ENCODE measurements at places on chromosomes 16 and 17.

- no peak for DNase-seq
Observed at GRCh38 chr17:17028878-17029535, 13.2 kb upstream of the MPRIP start.

GRCh38 chr16:4733747-4734062 is 366 bp downstream of the ANKS3 start:
- peak; percentile 52 for DNase-seq

- no peak for DNase-seq
Observed at GRCh38 chr16:8476824-8477223, 113.5 kb downstream of the TMEM114 start.

- no peak for DNase-seq
Observed at GRCh38 chr17:50710025-50710424, 2.3 kb upstream of the ANKRD40 start.

DNA sequence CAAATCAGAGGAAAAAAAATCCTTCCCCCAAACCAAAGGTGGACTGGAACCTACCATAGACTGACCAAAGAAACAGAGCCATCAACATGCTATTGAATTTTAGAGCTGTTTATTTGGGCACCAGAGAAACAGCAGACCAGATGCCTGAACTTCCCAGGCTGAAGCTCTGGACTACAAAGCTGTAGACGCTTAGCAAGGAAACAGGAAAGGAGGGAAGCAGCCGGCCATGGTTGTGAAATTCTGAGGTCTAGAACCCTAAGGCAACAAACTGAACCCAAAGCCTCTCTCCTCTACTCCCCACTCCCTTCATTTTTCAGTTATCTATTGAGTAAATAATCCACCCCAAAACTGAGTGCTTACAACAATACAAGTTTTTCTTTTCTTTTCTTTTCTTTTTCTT is 45.4 kb upstream of the MEIOC start:
- no peak for DNase-seq

DNA sequence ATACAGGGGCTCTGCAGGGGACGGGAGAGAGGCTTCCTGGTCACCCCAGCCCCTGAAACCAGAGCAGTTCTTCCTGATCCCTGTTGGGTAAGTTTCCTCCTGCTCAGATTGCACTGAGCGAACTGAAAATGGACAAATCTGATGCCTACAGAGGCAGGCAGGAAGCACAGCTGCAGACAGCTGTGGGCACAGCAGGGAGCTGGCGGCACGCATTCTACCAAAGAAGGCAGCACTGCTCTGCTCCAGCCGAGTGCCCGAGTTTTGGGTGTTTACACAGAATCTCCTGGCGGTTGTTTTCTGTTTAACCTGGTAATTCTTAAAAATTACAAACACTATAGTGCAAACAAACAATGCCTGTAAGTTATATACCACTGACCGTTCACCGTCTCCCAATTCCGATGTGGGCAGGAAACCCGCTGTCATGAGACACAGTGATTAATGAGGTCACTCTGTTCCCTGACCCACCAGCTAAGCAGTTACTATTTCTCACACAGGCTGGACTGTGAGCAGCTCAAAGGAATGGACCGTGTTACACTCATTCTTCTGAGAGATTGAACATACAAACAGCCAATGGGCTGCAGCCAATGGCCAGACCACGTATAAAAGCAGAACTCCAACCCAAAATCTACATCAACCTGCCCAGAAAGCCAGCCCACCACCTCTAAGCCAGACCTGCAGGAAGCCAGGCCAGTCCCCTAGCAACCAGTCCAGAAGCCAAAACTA is 25.5 kb downstream of the NSMCE1 start:
- DNase-seq = peak; percentile 44

DNA sequence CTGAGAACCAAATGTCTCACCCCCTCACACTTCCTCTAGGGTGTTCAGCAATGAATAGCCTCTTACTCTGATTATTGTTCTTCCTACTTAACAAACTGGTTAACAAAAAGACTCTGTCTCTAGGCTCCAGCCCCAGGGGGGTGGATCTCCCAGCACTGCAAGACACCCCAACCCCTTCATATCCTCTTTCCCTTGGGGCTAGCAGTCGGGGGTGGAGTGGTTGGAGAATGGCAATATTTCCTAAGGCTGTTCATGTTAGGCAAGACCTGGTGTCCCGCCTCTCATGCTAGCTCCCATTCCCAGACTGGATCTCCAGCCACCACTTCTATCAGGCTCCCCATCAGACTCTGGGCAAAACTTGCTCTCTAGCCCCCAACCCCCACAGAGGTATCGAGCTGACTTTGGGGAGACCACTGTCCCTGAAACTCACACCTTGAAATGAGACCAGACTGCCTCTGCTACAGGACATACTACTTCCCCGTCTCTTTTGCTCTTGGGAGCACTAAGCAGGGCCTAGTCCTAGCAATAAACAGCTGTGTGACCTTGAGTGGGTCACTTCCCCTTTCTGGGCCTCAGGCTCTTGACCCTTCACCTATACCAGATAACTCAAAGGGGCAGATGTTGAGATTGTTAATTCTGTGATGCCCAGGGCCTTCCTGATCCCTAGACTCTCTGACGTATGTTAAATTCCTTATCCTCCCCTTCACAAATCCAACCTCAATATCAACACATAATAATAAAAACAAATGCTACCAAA is 2.4 kb downstream of the SLC25A35 start:
- no peak for DNase-seq

- DNase-seq = no peak
Observed at GRCh38 chr17:62599964-62600657, 27.4 kb upstream of the MRC2 start.

- DNase-seq = no peak
Observed at GRCh38 chr17:7610641-7611040, 4.1 kb downstream of the FXR2 start.

DNA sequence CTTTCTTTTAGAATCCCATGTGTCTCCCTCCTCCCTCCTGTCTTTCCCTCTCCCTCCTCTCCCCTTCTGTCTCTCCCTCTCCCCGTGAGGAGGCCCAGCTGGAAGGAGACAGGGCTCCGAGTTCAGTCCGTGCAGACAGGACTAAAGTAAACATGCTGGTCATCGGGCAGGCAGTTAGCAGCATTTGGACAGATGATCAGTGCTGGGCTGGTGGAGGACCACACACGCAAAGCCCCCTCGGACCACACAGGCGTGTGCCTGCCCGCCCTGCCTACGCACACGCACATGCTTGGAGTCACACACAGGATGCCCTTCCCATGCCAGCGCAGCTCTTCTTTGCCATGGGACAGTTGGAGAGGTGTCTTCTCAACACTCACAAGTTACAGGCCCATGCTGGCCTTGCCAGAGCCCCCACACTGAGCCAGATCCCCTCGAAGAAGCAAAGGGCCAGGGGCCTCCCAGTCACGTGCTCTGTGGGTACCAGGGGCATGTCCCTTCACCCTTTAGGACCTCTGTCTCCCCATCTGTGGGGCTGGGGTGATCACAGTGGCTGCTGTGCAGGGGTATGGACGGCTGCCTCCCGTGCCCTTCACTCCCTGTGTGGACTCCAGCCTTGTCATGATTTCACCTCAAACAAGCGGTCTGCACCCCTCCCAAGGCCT is 215.7 kb upstream of the FOXF1 start:
- no peak for DNase-seq

- DNase-seq = no peak
Observed at GRCh38 chr16:28492511-28492910, 637 bp upstream of the CLN3 start.

- no peak for DNase-seq
Observed at GRCh38 chr17:17722906-17723353, 41.7 kb downstream of the RAI1 start.

DNA sequence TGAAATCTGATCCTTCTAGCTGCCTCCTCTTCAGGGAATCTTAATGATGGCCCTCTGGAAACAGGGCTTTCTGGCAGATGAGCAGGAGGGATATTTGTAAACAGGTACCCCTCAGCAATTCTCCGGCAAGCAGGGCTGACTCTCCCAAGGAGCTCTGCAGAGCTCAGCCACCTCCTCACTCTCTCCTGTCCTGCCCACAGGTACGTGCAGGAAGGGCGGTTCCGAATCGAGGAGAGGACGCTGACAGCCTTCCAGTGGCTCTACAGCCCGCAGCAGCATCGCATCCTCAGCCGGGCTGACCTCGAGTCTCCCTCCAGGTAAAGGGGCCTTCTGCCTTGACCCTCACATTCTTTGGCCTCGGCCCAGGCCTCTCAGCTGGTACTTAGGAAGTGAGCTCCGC is 20.7 kb upstream of the CCDC92B start:
- no peak for DNase-seq

Measured in activated CD8-positive, alpha-beta memory T cell treated with anti-CD3 and anti-CD28 coated beads, Interleukin-2, amount 10 ng/mL, durations not matched to agents 7 days and 5 days (primary cell).